ENCODE measurements at places on chromosomes 12 and 14.

GRCh38 chr12:68483592-68484383 is 126.9 kb upstream of the RAP1B start:
- DNase-seq = no peak

DNA sequence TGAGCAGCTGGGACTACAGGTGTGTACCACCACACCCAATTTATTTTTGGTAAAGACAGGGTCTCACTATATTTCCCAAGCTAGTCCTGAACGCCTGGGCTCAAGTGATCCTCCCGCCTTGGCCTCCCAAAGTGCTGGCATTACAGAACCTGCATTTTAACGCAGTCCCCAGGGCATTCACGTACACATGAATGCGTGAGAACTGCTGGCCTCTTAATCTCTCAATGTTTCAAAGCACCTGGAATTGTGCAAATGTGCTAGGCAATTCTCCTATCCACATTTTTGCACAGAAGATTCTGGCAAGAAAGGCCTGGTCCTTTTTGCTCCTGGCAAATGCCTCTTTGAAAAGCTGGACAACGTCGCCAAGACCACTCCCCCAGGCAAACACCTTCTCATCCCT is 35.2 kb downstream of the TESC start:
- DNase-seq = no peak

DNA sequence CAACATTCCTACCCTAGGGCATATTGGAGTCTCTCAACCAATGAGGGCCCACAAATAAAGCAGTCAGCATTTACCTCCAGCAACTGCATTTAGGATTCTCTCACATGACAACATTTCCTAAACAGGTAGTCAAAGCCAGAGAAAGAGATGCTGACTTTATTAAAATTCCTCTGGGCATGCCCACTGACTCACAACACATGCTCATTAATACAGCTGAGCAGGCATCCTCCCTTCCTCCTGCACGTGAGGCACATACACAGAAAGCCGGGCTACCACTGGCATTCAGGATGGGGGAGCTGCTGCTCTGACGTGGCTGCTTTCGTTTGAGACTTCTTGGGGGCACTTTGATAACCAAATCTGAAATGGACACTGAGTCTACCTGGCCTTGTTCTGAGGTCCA is 174.1 kb downstream of the NRXN3 start:
- DNase-seq = no peak

GRCh38 chr12:58564721-58565120 is 355.6 kb downstream of the LRIG3 start:
- no peak for DNase-seq

DNA sequence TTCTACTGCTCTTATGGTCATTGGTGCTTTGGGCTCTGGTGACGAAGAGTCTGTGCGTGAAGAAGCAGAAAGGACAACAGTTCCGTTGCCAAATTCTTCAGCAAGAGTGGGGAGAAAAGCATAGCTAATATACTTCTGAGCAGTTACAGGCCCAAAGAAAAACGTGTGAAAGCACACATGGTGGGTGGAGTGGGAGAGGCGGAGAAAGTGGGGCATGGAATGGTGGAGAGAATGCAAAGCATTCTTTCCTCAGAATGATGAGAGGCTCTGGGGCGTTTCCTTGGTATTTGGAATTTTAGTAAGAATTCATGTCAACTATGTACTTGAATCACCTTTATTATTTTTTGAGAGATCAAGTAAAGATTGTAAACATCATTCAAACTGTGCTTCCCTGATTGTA is 396.1 kb downstream of the NAV3 start:
- no peak for DNase-seq

DNA sequence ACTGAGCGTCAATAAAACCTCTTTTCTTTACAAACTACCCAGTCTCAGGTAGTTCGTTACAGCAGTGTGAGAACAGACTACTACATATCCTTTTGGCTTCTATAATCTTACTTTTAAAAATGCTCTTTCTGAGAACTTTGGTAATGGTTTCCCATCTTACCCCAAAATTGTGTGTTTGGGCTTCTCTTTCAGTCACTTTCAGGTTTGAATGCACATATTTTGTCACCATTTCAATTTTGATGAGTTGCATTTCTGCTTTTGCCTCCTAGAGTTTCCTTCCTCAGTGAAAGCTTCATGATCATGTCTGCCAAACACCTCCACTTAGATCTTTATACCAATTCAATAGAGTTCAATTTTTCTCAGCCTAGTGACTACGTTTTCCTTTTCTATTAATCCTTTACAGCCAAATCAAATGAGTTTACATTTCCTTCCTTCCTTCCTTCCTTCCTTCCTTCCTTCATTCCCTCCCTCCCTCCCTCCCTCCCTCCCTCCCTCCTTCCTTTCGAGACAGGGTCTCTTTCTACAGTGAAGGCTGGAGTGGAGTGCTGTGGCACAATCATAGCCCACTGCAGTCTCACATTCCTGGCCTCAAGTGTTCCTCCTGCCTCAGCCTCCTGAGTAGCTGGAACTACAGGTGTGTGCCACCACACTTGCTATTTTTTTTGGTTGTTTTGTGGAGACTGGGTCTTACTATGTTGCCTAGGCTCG is 124.9 kb downstream of the BCAT1 start:
- no peak for DNase-seq

GRCh38 chr12:116897476-116897875 is 13.3 kb upstream of the FBXW8 start:
- DNase-seq = no peak

DNA sequence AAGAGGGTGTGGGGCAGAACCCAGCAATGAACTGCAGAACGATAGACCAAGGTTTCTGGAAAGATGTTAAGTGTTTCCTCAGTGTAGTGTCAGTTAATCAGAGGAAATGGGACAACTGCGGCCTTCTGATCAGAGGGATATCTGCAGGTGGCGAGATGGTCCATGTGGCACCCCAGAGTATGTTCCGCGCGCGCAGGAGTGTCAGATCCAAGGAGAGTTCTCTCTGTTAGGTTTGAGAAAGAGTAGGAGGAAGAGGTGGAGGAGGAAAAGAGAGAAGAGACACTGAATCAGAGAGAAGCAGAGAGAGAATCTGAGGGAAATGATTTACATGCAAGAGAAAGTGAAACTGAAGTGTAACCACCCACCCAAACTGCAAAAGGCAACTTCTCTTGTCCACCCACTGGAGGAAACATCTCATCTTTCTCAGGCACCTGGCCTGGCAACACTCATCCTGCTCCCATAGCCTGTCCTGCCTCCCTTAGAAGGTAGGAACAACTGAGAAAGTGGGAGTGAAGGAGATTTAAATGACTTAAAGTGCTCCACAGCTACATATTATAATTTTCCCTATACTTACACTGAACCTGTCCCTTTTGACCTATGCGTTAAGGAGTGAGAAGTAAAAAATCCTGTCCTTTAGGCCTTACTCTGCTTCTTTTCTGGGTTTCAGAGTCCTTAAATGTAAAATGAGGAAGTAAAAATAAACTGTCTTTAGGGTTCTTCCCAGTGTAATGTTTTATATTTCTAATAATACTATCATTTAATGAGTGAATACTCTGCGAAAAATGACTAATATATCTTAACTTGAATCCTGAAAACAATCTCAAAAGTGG is 6.8 kb upstream of the TESPA1 start:
- peak; percentile 52 for DNase-seq

- no peak for DNase-seq
Observed at GRCh38 chr14:32469388-32470160, 140.5 kb downstream of the AKAP6 start.

DNA sequence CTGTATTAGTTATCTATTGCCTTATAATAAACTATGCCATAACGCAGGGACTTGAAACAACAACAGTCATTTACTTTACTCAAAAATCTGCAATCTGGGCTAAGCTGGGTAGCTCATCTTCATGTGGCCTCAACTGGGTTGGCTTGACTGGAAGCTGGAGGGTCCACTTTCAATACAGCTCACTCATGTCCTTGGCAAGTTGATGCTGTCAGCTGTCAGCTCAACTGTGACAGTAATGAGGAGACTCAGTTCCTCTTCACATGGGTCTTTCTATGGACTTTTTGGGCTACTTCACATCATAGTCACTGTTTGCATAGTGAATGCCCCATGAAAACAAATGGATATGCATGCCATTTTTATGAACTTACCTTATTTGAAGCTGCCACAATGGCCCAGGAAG is 33.6 kb upstream of the STRAP start:
- DNase-seq = no peak

- DNase-seq = no peak
Observed at GRCh38 chr14:62854951-62855350, 190.3 kb downstream of the KCNH5 start.

DNA sequence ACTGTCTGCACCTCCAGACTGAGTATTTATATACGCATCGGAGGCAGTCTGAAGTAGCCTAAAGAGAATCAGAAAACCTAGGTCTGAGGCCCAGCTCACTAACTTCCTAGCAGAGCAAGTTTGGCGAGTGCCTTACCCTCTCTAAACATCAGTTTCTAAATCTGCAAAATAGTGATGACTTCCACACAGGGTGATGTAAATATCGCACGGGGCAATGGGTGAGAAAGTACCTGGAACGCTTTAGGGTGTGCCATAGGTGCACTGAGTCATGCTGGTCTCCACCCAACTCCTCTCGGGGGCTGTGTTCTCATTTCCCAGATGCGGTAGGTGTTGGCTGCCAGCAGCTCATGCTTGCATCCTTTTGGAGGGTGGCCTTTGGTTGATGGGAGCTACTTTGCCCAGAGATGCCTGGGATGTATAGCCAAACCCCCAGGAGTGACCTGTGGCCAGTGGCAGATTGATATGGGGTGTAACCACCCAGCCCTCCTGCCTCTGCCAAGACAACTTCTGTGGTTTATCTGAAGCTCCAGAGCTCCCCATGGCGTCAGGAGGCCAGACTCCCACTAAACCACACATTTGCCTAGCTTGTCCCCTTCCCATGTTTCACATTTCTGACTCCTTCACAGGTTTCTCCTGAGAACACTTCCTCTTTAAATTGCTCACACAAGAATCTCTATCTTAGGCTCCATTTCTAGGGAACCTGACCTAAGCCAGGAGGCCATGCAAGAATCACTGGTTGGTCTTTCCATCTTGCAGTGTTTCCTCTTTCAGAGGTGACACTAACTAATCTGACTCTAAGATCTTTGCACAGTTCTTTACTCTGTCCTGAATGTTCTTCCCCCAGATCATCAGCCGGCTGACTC is 62.0 kb upstream of the TUNAR start:
- no peak for DNase-seq

GRCh38 chr12:113133036-113133435 is 2.5 kb downstream of the RASAL1 start:
- no peak for DNase-seq

GRCh38 chr12:96497855-96498254 is 8.5 kb downstream of the CFAP54 start:
- DNase-seq = no peak

GRCh38 chr12:55051197-55051947 is 31.6 kb downstream of the NEUROD4 start:
- DNase-seq = no peak

DNA sequence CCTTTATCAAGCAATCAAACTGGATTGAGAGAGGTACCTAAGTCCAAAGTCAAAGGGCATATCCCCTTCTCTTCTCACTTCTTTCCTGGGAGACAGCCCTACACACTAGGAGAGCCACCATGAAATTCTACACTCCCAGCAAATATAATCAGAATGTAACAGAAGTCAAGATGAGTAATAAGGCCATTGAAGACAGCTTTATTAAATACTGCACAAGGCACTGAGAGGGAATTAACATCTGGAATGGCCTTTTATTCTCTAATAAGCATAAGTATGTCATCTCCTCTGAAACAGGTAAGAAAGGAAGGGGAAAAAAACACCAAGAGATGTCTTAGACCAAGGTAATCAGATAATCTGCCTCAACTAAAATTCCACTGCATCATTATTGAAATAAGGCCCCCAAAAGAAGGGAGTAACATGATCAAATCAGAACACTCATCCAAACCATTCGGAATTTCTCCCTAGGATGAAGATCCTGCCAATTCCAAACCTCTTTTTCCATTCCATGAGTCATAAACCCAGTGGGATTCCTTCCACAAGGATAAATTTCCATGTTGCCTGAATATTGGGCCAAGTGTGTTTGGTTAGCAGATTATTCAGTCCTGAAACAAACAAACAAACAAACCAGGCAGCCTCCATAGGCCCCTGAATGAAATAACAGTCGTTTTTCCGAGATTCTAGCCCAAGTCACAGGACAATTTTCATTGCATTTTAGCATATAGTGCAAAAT is 19.9 kb downstream of the SLC35F4 start:
- DNase-seq = no peak

DNA sequence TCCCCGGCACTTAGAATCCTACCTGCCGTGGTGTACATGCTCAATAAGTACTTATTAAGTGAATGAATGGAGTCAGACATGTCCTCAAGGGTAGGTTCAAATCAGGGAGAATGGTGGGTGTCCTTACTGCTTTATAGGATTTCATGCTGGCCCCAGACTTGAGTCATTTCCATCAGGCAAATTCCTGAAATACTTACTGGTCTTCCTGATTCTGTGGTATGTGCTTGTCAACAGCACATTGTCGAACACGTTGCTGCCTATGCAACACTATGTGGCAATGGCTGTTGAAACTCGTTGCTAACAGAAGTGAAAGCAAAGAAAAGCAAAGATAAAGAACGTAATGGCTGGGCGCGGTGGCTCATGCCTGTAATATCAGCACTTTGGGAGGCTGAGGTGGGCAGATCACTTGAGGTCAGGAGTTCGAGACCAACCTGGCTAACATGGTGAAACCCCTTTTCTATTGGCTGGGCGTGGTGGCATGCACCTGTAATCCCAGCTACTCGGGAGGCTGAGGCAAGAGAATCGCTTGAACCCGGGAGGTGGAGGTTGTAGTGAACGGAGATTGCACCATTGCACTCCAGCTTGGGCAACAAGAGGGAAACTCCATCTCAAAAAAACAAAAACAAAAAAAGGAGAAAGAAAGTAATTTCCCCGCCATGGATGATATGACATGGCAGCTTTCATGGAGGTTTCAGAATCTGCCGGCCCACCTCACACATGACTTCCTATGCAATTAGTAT is 214.9 kb downstream of the ZFP36L1 start:
- DNase-seq = no peak

DNA sequence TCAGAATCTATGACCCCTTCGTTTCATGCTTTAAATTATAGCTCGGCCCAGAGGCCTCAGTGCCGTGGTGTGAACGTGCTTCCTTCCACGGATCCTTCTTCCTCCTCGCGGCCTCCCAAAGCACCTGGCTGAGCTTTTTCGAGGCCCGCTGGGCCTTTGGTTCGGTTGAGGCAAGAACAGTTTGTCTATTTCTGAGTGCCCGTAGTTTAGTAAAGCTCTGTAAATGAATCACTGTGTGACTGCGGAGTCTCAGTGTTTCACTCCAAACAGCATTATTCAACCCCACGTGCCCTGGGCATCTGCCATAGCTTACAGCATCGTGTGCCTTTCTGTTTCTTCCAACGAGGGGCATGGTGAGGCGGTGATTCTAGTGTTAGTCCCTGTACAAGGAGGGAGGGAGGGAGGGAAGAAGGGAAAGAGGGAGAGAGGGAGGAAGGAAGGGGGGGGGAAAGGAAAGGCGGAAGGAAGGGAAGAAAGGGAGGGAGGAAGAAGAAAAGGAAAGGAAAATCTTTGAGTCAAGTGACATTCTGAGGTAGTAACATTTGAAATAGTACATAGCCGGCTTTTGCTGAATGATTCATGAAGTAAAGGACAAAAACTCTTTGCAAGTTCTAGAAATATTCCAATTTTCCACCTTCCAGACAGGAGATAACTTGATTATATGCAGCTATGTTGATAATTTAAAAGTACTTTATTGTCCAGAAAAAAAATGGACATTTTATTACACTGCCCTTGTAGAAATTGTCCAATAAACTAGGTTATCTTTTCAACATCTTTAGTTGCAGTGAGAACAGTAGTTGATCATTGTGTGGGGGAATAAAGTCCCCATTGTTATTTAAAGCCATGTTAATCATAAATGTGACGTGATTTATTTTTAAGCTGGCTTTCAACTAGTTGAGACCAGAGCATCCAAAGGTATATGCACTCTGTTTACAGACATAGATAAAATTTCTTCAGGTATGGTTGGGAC is 1.2 kb upstream of the TRIM9 start:
- no peak for DNase-seq

- no peak for DNase-seq
Observed at GRCh38 chr14:105501504-105502291, 10.7 kb downstream of the TEDC1 start.
